Ovary (tissue), 10 donors: ENCODE measurements at places on chromosomes 5 and 9. TPM values are rescaled to one million over a fixed set of nuclear protein-coding genes. Genes with fewer than 3 reads are reported as not detected.

- peak; percentile 33 for DNase-seq
- H3K27ac ChIP-seq = peak overlapping the region; percentile 13
- no peaks in the 10 kb centered on the region for H3K27me3 ChIP-seq
- H3K36me3 ChIP-seq = no peaks in the 10 kb centered on the region
Measured at GRCh38 chr5:126624534-126624933, 23.8 kb downstream of the PHAX start.

DNA sequence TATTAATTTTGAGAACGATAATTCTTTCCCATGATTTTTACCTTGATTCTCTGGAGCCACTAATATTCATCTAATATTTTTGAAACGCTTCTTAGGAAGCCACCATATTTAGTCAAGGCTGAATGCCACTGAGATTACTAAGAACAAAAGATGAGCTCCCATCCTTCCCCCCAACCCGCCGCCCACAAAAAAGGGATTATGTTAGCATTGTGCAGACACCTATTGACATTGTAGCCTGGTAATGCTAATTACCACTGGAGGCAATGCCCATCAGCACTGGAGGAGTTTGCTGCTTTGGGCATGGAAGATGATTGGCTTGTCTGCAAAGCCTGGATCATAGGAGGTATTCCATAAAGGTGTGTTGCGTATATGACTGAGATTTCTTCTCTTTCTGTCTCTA lies 739.1 kb upstream of the WWC1 start:
- no peaks in the 10 kb centered on the region for H3K4me1 ChIP-seq
- no peak for DNase-seq
- H3K27ac ChIP-seq = no peak overlapping the region
- no peaks in the 10 kb centered on the region for H3K36me3 ChIP-seq

DNA sequence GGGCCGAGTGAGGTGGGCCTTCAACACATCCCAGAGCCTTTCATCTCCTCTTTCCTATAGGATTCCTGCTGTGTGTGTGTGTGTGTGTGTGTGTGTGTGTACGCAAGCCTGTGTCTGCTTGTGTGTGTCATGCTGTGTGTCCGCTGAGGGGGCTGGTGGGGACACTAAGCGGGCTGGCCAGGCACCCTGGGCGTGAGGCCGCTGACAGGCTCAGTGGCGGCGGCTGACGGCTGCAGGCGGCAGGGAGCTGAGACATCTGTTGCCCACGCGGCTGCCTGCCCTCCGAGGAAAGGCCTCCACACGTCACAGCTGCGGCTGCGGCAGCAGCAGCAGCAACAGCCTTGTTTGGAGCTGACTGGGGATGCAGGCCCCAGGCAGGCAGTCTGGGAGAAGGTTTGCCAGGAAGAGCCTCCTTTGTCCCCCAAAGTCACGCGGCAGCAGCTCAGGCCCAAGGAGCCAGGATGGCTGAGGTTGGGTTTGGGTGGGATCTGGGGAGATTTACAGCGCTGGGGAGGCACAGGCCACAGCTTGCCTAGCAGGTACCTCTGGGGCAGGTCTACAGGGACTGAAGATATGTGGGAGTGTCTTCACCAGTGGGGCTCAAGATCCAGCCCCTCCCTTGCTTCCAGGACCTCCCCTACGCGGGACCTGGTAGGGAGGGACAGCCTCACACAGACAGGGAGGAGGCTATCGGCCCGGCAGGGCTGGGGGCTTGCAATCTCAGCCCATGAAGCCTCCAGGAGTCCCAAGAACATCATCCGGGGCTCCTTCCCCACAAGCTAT lies 1.8 kb downstream of the PDLIM4 start:
- no peaks in the 10 kb centered on the region for H3K36me3 ChIP-seq
- peak overlapping the region; percentile 98 for H3K27ac ChIP-seq
- peak overlapping the region; percentile 78 for H3K4me3 ChIP-seq
- DNase-seq = peak; percentile 80
- H3K4me1 ChIP-seq = peaks cover 21% of the 10 kb centered on the region

- peaks cover 63% of the 10 kb centered on the region for H3K4me1 ChIP-seq
- no peaks in the 10 kb centered on the region for H3K27me3 ChIP-seq
- peak; percentile 85 for DNase-seq
- H3K36me3 ChIP-seq = no peaks in the 10 kb centered on the region
Measured at GRCh38 chr5:150138551-150139265, 16.9 kb downstream of the PDGFRB start.

- H3K27ac ChIP-seq = no peak overlapping the region
- no peak for DNase-seq
- no peaks in the 10 kb centered on the region for H3K36me3 ChIP-seq
- H3K4me1 ChIP-seq = no peaks in the 10 kb centered on the region
- H3K27me3 ChIP-seq = no peaks in the 10 kb centered on the region
Measured at GRCh38 chr9:124980431-124980830, 39.5 kb upstream of the GOLGA1 start.

- H3K36me3 ChIP-seq = no peaks in the 10 kb centered on the region
- DNase-seq = no peak
- no peaks in the 10 kb centered on the region for H3K4me1 ChIP-seq
- H3K27me3 ChIP-seq = no peaks in the 10 kb centered on the region
- H3K27ac ChIP-seq = no peak overlapping the region
Measured at GRCh38 chr5:164002214-164002613, 496.8 kb downstream of the MAT2B start.

- no peak overlapping the region for H3K27ac ChIP-seq
- H3K36me3 ChIP-seq = no peaks in the 10 kb centered on the region
- no peak overlapping the region for H3K4me3 ChIP-seq
- H3K27me3 ChIP-seq = no peaks in the 10 kb centered on the region
- no peak for DNase-seq
Measured at GRCh38 chr5:12910641-12911040, 1006.4 kb upstream of the CTNND2 start.

The TMOD1 gene
- total RNA-seq = 37.1 TPM

- no peaks in the 10 kb centered on the region for H3K36me3 ChIP-seq
- H3K27ac ChIP-seq = no peak overlapping the region
- no peak for DNase-seq
- no peaks in the 10 kb centered on the region for H3K27me3 ChIP-seq
Measured at GRCh38 chr5:26470439-26470838, 567.9 kb downstream of the CDH9 start.

GRCh38 chr5:90131383-90132133 lies 278.0 kb downstream of the CETN3 start:
- no peak for DNase-seq
- H3K27ac ChIP-seq = no peak overlapping the region
- no peaks in the 10 kb centered on the region for H3K36me3 ChIP-seq
- no peaks in the 10 kb centered on the region for H3K27me3 ChIP-seq
- H3K4me1 ChIP-seq = no peaks in the 10 kb centered on the region

The ARHGEF28 gene
- total RNA-seq = 39.7 TPM

DNA sequence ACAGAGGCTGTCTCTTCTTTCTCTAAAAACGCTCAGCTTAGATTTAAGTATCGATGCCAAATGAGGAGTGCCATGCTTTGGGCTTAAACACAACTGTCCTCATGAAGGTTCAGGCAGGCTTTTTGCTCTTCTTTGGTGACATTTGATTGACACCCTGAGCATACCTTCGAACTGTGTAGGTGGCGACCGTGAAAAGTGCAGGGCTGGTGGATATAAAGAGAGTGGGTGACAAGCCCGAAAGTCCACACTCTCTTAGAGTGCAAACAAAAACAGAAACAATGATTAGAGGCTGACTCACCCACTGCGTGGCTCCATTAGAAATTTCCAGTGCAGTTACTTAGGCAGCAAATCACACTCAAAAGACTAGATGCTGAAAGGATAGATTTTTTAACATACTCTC lies 141.7 kb downstream of the SYK start:
- H3K4me3 ChIP-seq = no peak overlapping the region
- H3K27ac ChIP-seq = no peak overlapping the region
- no peaks in the 10 kb centered on the region for H3K27me3 ChIP-seq
- no peak for DNase-seq
- no peaks in the 10 kb centered on the region for H3K4me1 ChIP-seq

- H3K4me1 ChIP-seq = no peaks in the 10 kb centered on the region
- no peaks in the 10 kb centered on the region for H3K36me3 ChIP-seq
- no peak overlapping the region for H3K27ac ChIP-seq
- DNase-seq = no peak
Measured at GRCh38 chr9:99373912-99374311, 151.8 kb downstream of the SEC61B start.

The SPATA31A3 gene
- total RNA-seq = not detected

GRCh38 chr9:7223981-7224380 lies 466.2 kb downstream of the KDM4C start:
- H3K27ac ChIP-seq = no peak overlapping the region
- H3K4me1 ChIP-seq = no peaks in the 10 kb centered on the region
- no peak for DNase-seq

DNA sequence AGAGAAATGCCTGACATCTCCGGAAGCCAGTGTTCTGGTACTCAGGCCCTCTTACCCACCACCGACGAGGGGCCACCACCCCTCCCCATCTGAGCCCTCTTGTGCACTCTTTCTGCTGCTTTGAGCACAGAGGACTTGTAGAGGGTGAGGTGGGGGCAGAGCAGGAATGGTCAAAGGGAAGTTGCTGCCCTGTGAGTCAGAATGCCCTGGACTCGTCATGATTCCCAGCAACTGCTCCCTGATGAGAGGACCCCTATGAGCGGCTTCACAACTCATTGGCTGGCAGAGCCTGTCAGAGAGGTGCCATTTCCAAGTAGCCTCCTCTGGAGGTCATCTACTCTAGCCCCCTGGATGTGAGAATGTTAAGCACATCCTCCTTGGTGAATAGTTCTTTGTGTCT lies 845 bp downstream of the ECSCR start:
- H3K4me1 ChIP-seq = no peaks in the 10 kb centered on the region
- H3K4me3 ChIP-seq = no peak overlapping the region
- H3K27ac ChIP-seq = no peak overlapping the region

The KCNIP1 gene
- 0.42 TPM for total RNA-seq

DNA sequence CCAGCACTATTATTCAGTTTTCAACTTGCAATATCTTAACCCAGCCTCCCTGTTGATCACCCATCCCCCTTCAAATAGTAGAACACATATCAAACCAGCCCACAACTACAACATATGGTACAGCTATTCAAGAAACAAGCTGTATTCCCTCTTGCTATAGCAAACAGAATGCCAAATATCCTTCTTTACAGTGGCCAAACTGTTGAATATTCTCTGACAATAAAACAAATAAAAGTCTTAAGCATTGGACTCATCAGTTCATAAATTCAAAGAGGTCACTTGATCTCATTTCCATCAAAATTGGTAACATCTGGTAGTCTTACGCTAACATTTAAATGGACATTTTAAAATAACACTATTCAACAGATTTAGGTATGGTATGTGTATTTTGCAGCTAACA lies 350.8 kb downstream of the EFNA5 start:
- DNase-seq = no peak
- H3K27me3 ChIP-seq = no peaks in the 10 kb centered on the region
- H3K27ac ChIP-seq = no peak overlapping the region
- no peaks in the 10 kb centered on the region for H3K4me1 ChIP-seq
- H3K4me3 ChIP-seq = no peak overlapping the region

GRCh38 chr9:80664327-80665210 lies 1024.8 kb downstream of the TLE1 start:
- no peaks in the 10 kb centered on the region for H3K36me3 ChIP-seq
- DNase-seq = no peak
- H3K4me3 ChIP-seq = no peak overlapping the region
- H3K4me1 ChIP-seq = no peaks in the 10 kb centered on the region

The LOX gene
- 6.9 TPM for total RNA-seq

- DNase-seq = no peak
- H3K27ac ChIP-seq = no peak overlapping the region
- no peaks in the 10 kb centered on the region for H3K4me1 ChIP-seq
- H3K27me3 ChIP-seq = no peaks in the 10 kb centered on the region
- no peak overlapping the region for H3K4me3 ChIP-seq
Measured at GRCh38 chr5:118984602-118985001, 3.7 kb downstream of the DTWD2 start.

DNA sequence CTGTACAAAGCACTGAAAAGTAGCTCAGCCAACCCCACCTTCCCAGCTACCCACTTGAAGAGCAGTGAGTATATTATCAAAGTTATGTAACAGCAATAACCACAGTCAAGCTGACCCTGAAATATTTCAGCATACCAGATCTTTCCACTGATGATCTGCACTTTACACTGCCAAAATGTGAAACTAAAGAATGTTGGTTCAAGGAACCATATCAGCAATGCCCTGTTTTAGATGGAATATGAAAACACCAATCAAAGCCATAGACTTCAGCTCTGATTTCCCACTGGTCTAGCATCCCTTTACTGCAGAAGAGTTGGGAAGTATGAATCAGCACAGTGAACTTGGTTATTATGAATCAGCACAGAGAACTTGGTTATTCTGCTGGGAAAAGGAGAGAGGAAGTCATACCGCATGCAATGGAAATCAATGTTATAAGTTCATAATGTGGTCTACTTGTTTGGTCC lies 20.0 kb downstream of the CEMIP2 start:
- no peaks in the 10 kb centered on the region for H3K27me3 ChIP-seq
- no peak overlapping the region for H3K27ac ChIP-seq
- H3K4me1 ChIP-seq = peaks cover 2% of the 10 kb centered on the region
- no peaks in the 10 kb centered on the region for H3K36me3 ChIP-seq

- H3K4me3 ChIP-seq = no peak overlapping the region
- H3K36me3 ChIP-seq = no peaks in the 10 kb centered on the region
- H3K27me3 ChIP-seq = no peaks in the 10 kb centered on the region
- H3K4me1 ChIP-seq = peaks cover 2% of the 10 kb centered on the region
Measured at GRCh38 chr9:1055166-1055565, 5.0 kb downstream of the DMRT2 start.

- H3K27ac ChIP-seq = no peak overlapping the region
- no peak for DNase-seq
- no peaks in the 10 kb centered on the region for H3K27me3 ChIP-seq
Measured at GRCh38 chr5:167057665-167058064, 1233.8 kb upstream of the WWC1 start.

DNA sequence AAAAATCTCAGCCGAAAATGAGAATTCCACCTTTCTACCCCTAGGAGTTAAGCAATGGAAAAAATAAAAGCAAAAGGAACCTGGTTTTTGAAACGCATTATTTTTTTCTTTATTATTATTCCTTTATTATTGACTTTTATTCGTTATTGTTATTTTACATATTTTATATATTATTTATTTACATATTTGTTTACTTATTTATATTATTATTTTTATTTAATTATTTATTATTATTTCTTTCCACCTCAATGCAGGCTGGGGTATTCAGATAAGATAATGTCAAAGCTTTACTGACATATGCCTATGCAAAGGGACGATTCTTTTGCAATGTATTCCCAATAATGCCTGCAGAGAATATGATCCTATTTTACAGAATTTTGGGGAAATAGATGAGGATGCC lies 16.7 kb downstream of the UGT3A2 start:
- H3K36me3 ChIP-seq = no peaks in the 10 kb centered on the region
- no peaks in the 10 kb centered on the region for H3K4me1 ChIP-seq
- H3K27ac ChIP-seq = no peak overlapping the region
- no peak overlapping the region for H3K4me3 ChIP-seq

The OBP2B gene
- 0.77 TPM for total RNA-seq

- DNase-seq = no peak
- H3K36me3 ChIP-seq = no peaks in the 10 kb centered on the region
- no peak overlapping the region for H3K27ac ChIP-seq
Measured at GRCh38 chr9:130931508-130932254, 7.4 kb downstream of the FIBCD1 start.

DNA sequence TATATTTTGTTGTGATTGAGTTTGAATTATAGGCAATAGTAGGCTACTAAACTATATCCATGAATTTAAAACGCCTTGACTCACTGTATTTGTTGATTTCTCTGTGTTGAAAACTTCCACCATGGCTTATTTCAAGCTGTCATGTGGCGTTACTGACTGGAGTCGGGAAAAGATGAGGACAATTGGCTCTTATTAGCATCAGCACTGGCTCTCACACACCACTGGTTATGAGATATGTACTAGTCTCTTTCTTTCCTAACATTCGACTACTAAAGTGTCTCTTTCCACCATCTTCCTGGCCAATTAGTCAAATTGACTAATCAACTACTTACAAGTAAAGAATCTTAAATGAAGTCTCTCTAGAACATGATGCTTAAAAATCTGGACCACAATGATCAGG lies 9.1 kb upstream of the DAB2 start:
- H3K27me3 ChIP-seq = no peaks in the 10 kb centered on the region
- H3K4me1 ChIP-seq = no peaks in the 10 kb centered on the region
- H3K36me3 ChIP-seq = no peaks in the 10 kb centered on the region
- H3K27ac ChIP-seq = no peak overlapping the region
- no peak overlapping the region for H3K4me3 ChIP-seq
